EL (cell line): ENCODE measurements at places on chromosomes 7 and 10.
A peak's percentile ranks its signal among the peaks of the same experiment; 100 is the strongest.

- DNase-seq, result no peak
These were observed 4.7 kb downstream of the PPP1R9A start for GRCh38 chr7:94912085-94912484.

DNA sequence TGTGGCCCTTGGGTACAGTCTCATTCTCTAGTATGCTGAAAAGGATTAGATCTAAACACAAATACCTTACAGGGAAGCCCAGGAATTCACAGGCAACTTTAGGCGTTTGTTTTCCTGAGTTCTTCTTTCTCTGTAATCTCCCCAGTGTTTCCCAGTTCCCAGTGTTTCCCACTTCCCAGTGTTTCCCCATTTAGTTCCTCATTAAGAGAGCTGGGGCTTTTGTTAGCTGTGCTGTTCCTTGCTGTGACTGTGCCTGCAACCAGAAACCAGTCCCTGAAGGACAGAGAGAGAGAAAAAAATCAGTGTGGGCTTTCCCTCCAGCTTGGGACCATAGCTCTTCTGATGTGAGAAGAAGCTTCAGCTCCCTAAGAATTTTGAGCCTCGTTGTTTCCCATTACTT, 802.9 kb upstream of the COBL start:
- DNase-seq, result no peak

GRCh38 chr7:55420530-55420929, 55.4 kb downstream of the LANCL2 start:
- peak; percentile 49 for DNase-seq

DNA sequence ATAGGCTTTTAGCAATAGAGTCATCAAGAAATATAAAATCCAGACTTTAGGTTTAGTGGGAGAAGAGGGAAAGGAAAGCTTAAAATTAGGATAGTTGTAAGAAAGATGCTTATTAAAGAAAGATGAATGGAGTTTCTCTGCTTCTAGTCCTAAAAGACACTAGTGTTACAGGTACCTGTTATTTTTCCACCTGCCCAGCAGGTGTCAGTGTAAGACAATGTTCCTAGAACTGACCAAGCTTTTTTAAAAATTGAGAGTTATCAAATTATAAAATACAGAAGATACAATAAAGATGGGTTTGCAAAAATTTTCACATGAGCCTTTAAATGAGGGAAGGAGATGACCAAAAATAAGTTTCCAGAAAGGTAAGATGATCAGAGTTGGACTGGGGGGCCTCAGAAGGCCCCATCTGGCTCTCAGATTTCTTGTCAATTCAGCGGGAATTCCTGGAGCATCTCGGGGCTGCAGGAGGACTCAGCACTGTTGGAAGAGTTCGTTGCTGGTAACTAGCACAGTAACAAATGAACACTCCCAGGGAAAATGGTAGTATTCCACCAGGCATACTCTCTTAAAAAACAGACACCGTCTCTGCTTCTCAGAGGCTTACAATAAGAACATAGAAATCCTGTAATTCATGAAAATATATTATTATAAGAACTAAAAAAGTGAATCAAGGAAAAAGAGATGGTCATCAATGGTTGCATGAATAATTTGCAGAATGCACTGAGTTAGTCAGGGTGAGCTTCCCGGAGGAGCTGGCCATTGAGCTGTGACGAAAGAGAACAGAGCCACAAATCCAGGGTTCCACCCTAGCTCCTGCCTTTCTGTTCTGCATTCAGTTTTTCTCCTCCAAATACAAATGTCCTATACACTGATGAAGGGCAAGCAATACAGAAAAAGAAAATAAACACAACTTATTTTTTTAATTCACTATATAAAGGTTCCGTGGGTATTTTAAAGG, 71.8 kb upstream of the PIK3CG start:
- peak; percentile 21 for DNase-seq

- peak; percentile 48 for DNase-seq
These were observed 63.7 kb downstream of the ARHGAP12 start for GRCh38 chr10:31864834-31865518.

DNA sequence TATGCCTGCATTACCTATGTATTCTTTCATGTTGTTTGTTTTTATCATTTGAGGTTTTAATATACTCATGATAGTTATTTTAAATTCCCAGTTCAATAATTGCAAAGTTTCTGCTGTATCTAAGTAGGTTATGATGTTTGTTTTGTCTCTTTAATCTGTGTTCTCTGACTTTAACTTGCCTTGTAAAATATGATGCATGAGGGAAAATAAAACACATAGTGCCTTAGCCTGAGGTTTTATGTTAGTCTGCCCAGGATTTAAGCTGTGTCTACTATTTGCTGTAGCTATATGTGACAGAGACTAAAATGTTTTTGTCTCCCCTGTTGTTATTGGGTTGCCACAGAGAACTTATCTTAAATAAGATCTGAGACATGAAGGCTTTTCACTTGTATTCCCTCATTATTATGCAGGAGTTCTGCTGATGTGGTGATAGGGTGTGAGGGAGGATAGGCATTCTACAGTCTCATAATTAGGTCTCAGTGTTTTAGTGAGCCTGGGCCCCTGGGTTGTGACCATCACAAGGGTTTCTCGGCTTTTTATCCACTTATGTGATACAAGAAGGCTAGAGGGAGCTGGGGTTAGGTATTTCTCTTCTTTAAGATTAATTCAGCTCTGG, 582.5 kb downstream of the CNTNAP2 start:
- DNase-seq, result no peak

DNA sequence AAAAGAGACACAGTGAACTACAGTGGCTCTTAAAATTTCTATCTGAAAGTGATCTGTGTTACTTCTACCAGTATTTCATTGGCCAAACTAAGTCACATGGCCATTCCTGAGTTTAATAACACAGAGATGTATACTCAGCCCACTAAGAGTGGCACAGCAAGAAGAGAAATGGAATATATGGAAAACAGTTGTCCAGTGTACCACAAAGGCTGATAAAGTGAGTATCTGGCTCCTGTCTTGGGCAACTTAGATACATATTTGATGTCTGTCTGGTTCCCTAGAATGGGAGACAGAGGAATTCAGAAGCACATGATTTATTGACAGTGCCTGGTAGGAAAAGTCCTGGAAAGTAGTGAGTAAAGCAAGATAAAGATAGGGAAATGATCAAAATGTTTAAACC, 10.1 kb upstream of the PON1 start:
- DNase-seq, result peak; percentile 5

GRCh38 chr10:52768001-52768532, 4.5 kb downstream of the MBL2 start:
- DNase-seq, result no peak

GRCh38 chr7:139416405-139416804, 56.7 kb downstream of the LUC7L2 start:
- DNase-seq, result no peak

DNA sequence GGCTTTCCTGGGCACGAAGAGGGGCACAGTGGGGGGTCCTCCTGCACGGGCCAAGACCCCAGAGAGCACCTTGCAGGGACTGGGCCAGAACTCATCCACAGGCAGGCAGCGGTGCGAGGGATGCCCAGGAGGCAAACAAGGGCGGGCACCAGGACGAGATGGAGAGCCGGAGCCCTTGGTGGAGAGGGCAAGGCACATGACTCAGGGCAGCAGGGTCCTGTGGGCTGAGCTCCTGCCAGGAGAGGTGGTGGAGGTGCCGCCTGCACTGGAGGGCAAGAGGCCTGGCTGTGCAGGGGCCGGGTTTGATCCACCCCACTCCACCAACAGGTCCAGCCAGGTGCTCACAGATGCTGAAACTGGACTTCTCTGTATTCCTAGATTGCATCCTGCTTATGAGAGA, 170.9 kb downstream of the TCERG1L start:
- no peak for DNase-seq

DNA sequence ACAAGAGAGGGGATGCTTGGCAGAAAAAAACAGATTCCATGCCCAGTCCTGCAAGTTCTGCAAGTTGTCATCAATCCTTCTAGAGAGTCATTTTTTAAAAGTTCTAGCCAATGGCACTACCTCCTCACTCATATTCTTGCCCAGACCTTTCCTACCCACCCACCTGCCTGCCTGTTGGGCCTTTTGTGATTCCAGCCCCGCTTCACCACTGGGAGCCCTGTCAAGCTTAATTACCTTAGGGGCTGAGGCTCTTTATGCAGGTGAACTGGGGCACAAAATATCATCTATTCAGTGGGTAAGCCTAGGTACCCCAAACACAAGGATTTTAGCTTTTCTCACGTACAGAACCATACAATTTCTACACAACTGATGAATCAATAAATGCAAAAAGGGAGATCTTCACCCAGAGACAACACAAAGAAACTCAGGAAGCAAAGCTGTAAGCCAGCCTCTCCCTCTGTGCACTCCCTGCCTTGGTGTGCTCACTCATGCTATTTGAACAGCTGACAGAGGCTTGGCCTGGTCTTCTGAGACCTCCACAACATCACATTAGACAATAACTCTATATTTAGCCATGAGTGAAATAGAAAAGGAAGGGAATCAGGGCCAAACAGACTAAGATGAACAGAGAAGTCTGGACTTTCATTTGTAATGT, 222.6 kb downstream of the HTR7 start:
- no peak for DNase-seq

DNA sequence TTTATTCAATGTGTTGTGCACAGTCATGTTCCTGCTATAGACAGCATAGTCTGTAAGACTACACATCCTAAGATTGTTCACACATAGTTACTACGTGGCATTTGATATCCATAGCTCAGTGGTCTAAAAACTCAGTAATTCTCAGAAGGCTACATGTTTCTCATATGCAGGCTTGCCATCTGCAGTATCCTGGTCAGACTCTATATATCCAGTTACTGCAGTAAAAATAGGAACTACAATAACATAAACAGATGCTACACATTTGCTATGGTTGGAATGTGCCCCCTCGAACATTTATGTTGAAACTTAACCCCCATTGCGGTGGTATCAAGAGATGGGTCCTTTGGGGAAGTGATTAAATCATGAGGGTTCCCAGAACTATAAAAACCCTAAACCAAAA, 1377.8 kb upstream of the LRRTM3 start:
- no peak for DNase-seq

- DNase-seq, result no peak
These were observed 159.0 kb upstream of the SHH start for GRCh38 chr7:155971180-155971770.

- DNase-seq, result no peak
These were observed 467 bp downstream of the MMRN2 start for GRCh38 chr10:86956848-86957448.

- DNase-seq, result no peak
These were observed 81.1 kb downstream of the CTTNBP2 start for GRCh38 chr7:117791877-117792780.

DNA sequence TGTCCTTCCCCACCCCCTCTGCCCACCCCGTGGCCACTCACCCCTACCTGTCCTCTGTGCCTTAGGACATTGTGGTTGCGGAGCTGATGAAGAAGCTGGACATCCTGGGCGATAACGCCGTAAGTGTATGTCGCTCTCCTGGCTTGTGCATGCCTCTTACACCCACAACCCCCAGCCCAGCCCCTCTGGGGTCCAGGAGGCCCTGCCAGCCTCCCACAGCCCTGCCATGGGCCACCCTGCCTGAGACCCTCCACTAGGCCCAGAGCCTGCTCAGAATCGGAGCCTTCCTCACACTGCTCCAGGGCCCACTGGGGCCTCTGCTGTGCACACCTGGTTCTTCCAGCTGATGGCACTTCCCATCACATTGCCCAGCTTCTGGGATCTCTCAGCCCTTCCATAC, 36.8 kb upstream of the DPYSL4 start:
- DNase-seq, result no peak

GRCh38 chr7:44196450-44196872, 4.3 kb upstream of the YKT6 start:
- DNase-seq, result peak; percentile 62

- peak; percentile 50 for DNase-seq
These were observed 43.6 kb downstream of the LAMB4 start for GRCh38 chr7:108086546-108086945.

- DNase-seq, result no peak
These were observed 66.1 kb downstream of the RBM33 start for GRCh38 chr7:155710530-155710929.

- DNase-seq, result no peak
These were observed 23.1 kb upstream of the XRCC2 start for GRCh38 chr7:152699079-152699478.

DNA sequence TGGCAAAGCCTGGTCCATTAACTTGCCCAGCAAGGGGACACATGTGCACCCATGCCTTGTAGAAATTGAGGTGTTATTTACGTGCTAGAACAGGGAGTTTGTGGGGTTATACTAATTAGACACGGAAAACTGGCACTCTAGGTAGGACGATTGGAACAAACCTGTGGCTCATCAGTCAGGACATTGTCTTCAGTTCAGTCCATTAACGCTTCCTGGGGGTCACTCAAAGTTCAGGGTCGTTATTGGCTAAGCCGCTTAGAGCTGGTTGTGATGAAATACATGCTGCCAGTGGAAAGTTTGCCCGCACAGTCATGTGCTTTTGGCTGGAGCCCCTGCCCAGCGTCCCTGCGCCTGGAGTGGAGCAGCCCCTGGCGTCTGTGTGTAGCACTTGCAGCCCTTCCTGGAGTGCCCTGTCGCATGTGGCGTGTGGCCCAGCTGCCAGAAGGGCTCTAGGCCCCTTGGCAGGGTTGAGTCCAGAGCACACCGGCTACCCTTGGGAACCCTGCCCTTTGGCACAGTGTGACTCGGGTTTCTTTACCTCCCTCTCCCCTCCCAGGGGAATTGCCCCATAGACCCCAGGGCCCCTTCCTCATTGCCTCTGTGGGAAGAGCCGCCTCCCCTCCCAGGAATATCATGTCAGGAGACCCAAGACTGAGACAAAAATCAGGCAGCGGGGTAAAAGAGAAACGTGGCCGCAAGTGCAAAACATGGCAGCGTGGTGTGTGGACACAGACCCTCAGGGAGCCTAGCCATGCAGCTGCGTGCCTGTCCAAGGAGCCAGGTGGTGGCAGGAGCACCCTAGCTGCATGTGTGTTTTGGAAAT, 9.8 kb downstream of the ZNF775 start:
- no peak for DNase-seq

- DNase-seq, result peak; percentile 36
These were observed 102.7 kb downstream of the FAM53B start for GRCh38 chr10:124641282-124642087.

GRCh38 chr7:135771961-135772638, 23.5 kb upstream of the FAM180A start:
- DNase-seq, result peak; percentile 58

- DNase-seq, result peak; percentile 11
These were observed 180.2 kb upstream of the FZD1 start for GRCh38 chr7:91083855-91084644.

DNA sequence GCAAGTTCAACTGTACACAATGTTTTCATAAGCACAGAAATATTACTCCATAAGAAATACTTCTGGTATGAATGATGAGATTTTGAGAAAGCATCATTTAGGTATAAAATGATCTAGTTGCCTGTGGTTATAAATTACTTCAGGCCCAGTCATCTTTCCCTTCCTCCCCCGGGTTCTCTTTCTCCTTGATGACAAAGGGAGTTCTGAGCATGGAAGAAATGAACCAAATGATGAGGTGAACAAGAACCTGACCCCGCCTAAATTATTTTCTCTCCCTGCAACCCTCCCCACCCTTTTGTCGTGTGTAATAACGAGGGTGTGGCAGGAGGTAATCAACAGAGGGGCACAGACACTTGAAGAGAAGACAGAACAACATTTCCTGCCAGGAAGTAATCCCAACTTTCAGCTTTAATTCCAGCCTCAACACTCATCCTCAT, 319.6 kb upstream of the SP8 start:
- DNase-seq, result no peak
